ENCODE measurements at places on chromosomes 5 and 9.

DNA sequence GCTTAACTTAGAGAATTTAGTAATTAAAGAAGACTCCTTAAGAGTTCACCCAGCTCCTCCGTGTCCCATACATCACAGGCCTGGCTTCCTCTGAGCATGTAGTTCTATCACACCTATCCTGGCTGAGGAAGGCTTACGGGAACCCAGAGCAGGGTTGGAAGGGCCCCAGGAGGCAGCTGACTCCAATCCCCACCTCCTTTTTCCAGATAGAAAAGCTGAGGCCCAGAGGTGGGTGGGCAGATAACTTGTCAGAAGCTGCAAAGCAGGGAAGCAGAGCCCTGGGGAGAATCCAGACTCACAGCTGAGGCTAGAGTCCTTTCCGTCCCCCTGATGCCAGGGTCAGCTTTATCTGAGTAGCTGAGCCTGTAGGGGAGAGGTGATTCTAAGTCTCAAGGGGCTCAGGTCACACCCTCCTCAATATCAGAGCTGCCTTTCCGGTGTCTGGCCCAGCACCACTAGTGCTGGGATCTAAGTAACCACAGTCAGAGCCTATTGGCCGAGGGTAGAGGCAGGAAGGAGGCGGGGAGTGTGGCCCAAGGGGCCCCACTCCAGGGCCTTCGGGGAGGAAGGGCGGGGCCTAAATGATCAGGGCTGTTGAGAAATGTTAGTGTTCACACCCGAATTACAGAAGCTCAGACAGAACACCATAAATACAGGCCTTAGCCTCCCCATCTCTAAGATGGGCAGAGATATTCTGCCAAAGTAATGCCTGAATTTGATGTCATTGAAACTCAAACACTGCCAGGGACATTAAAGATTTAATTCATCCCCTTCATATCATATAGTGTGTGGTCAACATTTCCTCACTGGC is 9.9 kb downstream of the CCDC69 start:
- peak overlapping the region; percentile 87 for H3K4me3 ChIP-seq
- H3K4me1 ChIP-seq = peaks cover 82% of the 10 kb centered on the region
- peak overlapping the region; percentile 97 for H3K27ac ChIP-seq
- peaks cover 63% of the 10 kb centered on the region for H3K36me3 ChIP-seq
- no peaks in the 10 kb centered on the region for H3K27me3 ChIP-seq

GRCh38 chr9:96486386-96487028 is 36.5 kb downstream of the HABP4 start:
- H3K36me3 ChIP-seq = peaks cover 6% of the 10 kb centered on the region
- peaks cover 6% of the 10 kb centered on the region for H3K4me1 ChIP-seq
- DNase-seq = no peak
- H3K27ac ChIP-seq = no peak overlapping the region

DNA sequence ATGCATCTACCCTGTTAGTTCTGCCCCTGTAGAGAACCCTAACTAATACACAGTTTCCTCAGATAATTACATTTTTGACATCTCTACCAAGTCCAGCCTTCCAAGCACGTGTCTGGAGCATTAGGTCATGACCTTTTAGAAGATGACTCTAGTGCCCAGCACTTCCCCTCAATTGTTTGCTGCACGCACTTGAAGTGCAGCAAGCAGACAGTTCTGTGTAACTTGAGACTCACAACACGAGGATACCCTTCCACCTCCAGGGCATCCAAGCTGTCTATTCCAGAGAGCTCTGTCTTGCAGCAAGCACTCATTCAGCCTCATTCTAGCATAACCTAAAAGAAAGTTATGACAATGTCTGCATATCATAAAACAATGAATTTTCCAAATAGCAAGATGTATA is 1410.5 kb upstream of the CDH18 start:
- DNase-seq = no peak
- H3K27ac ChIP-seq = no peak overlapping the region
- no peaks in the 10 kb centered on the region for H3K4me1 ChIP-seq
- H3K27me3 ChIP-seq = no peaks in the 10 kb centered on the region
- H3K36me3 ChIP-seq = no peaks in the 10 kb centered on the region

DNA sequence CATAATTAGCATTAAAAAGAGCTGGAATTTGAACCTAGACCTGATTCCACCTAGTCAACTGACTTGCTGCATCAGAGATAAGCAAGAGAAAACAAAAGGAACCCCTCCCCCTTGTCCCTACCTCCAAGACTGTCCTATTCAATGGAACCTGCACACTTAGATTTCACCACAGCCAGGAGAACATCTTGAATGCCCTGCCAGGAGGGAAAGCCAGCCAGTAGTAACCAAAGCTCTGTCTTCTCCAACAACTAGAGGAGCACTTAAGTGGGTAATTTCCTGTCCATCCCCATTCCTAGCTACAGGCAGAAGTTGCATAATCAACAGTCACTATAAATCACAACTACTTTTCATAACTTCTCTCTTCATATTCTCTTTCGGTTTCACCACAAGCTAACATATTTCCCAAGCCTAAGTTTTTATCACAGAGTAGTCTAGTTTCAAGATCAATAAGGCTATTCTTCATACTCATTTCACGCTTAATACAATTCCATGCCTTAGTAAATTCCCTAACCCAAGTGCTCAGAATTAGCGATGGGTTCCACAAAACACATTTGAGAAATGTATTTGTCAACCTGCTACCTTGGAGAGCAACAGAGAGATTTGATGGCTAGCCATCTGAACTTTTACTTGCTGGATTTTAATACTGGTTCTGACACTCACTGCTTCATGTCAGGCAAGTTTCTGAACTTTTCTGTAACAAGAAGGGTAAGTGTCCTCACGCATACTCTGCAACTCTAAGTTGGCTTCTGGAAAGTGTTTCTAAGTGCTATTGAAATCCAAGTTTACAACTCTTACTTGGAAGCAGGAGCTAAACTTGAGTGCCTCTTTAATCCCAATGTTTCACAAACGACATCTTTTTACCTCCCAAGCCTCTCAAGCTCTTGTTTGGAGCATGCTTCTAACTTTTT is 2.0 kb downstream of the DENND1A start:
- H3K27ac ChIP-seq = no peak overlapping the region
- peaks cover 2% of the 10 kb centered on the region for H3K36me3 ChIP-seq
- H3K27me3 ChIP-seq = peaks cover 8% of the 10 kb centered on the region
- H3K4me3 ChIP-seq = peak overlapping the region; percentile 80
- DNase-seq = no peak
- peaks cover 41% of the 10 kb centered on the region for H3K4me1 ChIP-seq

DNA sequence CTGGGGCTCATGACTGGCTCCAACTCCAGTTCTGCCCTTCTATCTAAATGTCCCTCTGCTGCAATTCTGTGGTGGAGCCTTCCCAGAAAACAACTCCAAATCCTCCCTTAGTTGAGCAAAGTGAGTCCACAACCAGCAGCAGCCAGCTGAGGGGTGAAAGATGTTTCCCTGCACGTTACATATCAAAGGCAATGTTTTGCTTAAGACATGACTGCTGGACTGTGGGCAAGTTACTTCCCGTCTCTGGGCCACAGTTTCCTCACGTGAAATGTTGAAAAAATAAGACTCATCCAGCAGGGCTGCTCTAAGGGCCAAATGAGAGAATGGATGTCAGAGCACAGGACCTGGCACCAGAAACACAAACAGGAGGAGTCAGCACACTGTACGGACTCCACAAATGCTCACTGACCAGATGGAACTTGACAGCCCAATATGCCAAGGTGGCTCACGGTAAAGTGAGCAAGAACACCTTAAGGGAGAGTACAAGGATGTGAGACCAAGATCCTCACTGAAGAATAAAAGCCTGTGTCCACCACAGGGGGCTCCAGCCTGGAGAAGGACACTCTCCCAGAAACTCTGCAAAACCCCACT is 138.4 kb upstream of the ABCA1 start:
- no peak overlapping the region for H3K4me3 ChIP-seq
- no peak for DNase-seq
- H3K4me1 ChIP-seq = peaks cover 9% of the 10 kb centered on the region
- peaks cover 2% of the 10 kb centered on the region for H3K27me3 ChIP-seq
